Stimulated activated CD4-positive, alpha-beta T cell treated with anti-CD3 and anti-CD28 coated beads, Interleukin-15, amount 100 ng/mL, for 1 hour (primary cell): ENCODE measurements at places on chromosomes 4 and X.
A peak's percentile ranks its signal among the peaks of the same experiment; 100 is the strongest.

DNA sequence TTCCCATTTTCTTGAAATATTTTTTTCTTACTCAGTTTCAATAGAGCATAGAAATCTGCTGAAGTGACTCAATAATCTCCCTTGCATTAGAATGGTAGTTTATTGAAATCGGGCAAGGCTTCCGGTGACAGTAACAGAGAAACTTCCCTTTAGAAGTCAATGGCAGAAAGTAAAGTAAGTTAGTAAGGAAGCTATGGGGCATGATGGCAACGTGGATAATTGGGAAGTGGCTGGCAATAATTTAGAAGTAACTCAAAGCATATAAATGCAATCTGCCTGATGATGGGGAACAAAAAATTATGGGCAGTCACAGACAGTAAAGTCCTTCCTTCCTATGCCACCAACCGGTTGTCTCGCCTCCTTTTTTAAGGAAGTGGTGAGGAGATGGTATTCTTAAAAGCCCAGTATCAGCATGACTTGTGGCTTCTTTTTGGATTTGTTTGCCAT lies 7.6 kb downstream of the CYBB start:
- no peak for DNase-seq

GRCh38 chr4:189436207-189436606 lies 504.5 kb upstream of the FRG1 start:
- no peak for DNase-seq

DNA sequence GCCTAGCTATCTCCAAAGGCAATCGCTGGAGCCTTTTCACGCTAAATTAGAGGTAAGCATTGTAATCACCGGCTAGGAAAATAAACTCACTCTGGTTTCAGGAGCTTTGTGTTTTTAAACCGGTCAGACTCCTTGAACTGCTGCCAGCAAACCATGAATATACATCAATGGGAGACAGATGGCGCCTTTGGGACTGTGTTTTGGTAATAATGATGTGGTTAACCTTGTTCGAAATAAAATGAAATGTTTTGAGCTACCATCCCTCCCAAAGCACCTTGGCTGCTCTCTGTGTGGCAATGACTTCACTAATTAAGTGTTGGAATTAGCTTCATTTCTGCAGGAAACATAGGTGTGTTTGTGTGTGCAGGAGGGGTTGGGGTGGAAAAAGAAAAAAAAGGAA lies 65.3 kb downstream of the CLNK start:
- DNase-seq: no peak

GRCh38 chr4:96170198-96170597 lies 330.3 kb downstream of the PDHA2 start:
- no peak for DNase-seq

DNA sequence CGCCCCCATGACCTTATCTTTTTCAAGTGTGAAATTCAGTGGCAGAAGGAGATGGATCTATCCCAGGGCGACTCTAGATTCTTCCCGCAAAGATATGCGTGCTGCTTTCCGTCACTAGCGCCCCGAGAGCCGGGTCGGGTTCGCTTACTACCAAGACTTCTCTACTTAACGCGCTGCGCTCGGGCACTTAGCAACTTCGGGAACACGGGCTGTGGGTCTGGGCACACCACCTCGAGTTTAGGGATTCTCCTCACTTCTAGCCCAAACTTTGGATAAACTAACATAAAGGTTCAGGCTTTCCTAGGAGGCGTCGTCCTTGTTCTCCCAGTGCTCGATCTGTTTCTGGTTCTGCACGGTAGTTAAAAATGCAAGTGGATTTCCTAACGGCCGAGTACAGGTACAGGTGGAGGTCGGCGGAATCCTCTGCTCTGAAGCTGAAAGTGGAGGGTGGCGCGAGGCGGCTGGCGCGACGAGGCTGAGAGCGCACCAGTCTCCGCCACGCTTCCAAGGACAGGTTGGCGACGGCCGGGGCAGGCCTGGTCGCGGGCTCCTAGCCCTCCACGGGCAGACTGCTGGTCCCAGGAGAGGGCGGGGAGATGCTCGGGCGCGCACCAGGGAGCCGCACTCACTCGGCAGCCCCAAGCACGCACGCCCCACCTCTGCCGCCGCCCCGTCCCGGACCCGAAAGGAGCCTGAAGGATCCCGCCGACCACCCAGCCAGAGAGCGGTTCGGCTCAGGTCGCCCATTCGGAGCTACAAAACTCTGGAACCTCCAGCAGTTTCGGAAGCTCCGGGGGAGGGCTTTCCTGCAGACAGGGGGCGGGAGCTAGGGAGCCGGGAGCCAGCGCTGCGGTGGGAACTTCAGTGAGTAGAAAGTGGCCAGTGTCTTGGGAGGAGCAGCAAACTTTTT lies 100.8 kb upstream of the TENM3 start:
- DNase-seq: no peak

- DNase-seq: no peak
These were observed 88.2 kb upstream of the USP9X start for GRCh38 chrX:40996886-40997530.

DNA sequence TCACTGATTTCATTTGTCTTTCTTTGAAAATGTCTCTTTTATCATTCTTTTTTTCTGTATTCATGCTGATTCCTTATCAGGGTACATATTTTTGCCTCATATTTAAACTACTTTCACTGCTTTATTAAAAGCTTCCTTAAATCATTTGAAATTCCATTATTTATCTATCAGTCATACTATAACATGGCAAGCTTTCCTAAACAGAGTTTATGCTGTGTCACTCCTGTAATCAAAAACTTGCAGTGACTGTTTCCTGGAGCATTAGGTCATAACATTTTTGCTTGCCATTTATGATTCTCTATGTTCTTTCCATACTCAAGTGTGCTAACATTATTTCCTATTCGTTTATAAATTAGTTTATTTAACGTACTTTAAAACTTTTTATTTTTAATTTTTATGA lies 203.7 kb downstream of the BMPR1B start:
- DNase-seq: no peak

GRCh38 chr4:144799486-144799885 lies 153.5 kb downstream of the HHIP start:
- no peak for DNase-seq

- DNase-seq: peak; percentile 22
These were observed 1.1 kb downstream of the OGT start for GRCh38 chrX:71533851-71534561.

GRCh38 chrX:143873343-143873742 lies 10.5 kb upstream of the UBE2NL start:
- no peak for DNase-seq

GRCh38 chr4:180336494-180337090 lies 1906.6 kb upstream of the TENM3 start:
- DNase-seq: no peak

GRCh38 chrX:136679531-136679930 lies 31.6 kb downstream of the CD40LG start:
- no peak for DNase-seq

DNA sequence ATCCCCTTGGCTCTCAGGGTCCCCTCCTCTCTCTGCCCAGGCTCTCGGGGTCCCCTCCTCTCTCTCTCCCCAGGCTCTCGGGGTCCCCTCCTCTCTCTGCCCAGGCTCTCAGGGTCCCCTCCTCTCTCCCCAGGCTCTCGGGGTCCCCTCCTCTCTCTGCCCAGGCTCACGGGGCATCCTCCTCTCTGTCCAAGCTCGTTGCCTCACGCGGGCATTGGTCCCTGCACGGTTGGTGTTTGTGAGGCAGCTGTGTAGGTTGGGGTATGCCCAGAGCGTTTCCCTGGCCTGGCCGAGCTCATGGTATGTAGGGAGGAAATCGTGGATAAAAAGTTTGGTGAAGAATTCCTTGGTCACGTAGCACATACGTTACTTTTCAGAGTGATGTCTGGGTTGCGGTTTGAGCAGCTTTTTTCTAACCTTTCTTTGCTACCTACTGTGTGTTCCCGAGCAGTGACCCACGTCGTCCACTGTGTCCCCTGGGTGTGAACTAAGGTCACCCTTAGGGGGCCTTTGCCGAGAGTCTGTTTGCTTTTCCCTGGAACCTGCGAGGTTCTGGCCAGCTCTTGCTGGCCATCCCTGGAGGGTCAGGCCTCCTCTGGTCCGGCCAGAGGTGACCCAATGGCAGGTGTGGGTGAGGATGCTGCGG lies 36.6 kb downstream of the PCGF3 start:
- DNase-seq: no peak

DNA sequence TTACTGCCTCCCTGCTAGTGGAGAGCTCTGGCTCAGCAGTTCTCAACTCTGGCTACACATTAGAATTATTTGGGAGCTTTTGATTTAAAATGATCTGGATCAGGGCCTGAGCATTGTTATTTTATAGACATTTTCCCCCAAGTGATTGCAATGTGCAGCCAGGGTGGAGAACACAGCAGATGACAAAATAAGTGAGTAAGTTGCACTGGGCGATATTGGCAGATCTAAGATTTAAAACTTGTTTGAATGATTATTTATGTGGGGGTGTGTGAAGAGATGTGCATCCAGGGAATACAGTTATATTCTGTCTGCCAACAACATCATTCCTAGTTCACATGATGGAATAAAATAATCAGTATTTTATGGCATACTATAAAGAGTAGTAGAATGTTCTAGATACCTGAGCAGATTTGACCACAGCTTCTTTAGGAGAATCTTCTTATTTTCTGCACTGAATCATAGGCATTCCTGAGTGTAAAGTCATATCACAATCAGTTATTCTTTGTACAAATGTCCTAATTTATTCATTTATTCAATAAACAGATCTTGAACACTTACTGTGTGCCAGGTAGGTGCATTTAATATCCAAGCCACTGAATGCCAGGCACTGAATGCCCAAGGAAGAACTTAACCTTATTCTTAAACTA lies 123.9 kb downstream of the UCHL1 start:
- DNase-seq: no peak

DNA sequence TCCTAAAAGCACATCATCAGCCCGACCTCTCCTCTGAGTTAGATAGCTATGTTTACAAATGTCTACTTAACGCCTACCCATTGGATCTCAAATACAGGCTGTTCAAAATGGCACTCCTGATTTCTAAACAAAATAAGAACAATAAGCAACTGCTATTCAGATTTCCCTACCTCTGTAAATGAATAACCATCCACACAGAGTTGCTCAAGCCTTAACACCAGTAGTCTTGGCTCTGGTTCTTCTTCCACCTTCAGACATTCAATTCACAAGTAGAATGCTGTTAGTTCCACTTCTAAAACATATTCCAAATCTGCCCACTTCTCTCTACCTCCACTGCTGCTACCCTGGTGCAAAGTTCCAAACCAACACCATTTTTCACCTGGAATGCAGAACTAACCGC lies 27.1 kb upstream of the DCLK2 start:
- DNase-seq: no peak

- no peak for DNase-seq
These were observed 20.1 kb downstream of the HTT-AS start for GRCh38 chr4:3054169-3054759.

- DNase-seq: no peak
These were observed at the start of gene TMPRSS11E for GRCh38 chr4:68447201-68447600. Gene TMPRSS11E, plus strand, starts transcription at chr4:68447463. Its CDS starts 50 bp downstream, at chr4:68447513.

GRCh38 chr4:55801498-55801897 lies 18.1 kb upstream of the EXOC1L start:
- DNase-seq: no peak

GRCh38 chr4:156614536-156614935 lies 357.1 kb downstream of the PDGFC start:
- no peak for DNase-seq

DNA sequence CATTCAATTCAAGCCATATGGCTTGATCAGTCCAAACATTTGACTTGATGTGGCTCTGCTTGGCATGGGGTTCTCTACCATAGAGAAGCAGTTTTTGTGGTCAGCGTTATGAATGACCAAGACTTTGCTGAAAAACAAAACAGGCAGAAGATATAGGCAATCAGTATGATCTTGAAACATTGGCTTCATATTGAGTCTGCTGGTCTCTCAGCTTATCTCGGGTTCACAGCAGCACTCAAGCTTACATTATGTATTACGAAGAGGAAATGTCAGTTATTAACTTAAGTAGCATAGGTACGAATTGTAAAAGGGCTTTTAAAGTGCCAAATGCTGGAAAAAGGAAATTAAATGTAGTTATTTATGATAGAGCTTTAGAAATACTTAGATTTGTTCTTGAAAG lies 99.0 kb downstream of the AFF2 start:
- DNase-seq: no peak

GRCh38 chrX:143455046-143455445 lies 62.2 kb downstream of the SPANXN3 start:
- no peak for DNase-seq

DNA sequence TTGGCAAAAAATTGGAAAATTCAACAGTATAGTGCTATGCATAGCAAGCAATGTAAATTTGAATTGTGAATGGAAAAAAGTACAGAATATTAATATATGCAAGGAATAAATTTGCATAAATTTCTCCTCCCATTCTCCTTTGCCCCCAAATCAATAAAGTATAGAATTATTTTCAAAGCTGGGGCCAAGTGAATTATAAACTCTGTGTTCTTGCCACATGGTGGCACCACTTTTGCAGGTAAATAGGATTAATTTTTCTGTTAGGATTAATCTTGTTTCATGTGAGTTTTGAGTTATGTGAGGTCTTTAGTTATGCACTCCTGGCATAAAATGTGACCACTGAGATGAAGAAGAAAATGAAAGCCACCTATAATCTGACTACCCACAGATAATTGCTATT lies 19.9 kb downstream of the COPS4 start:
- DNase-seq: no peak

DNA sequence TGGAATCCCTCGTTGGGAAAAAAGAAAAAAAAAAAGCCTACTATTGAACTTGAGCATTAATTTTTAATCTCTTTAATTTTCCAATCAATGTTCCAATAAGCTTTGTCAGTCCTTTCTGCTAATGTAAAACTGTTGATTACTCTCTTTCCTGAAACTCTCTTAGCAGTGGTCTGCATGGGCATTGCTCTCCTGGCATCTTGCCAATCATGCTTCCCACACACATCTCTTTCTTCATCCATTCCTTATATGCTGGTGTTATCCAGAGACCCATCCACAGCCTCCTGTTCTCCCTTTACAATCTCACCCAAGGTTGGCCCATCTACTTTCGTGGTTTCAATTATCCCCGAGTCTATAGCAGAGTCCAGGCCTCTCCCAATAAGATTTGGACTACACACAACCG lies 31.8 kb upstream of the KCNE5 start:
- no peak for DNase-seq

DNA sequence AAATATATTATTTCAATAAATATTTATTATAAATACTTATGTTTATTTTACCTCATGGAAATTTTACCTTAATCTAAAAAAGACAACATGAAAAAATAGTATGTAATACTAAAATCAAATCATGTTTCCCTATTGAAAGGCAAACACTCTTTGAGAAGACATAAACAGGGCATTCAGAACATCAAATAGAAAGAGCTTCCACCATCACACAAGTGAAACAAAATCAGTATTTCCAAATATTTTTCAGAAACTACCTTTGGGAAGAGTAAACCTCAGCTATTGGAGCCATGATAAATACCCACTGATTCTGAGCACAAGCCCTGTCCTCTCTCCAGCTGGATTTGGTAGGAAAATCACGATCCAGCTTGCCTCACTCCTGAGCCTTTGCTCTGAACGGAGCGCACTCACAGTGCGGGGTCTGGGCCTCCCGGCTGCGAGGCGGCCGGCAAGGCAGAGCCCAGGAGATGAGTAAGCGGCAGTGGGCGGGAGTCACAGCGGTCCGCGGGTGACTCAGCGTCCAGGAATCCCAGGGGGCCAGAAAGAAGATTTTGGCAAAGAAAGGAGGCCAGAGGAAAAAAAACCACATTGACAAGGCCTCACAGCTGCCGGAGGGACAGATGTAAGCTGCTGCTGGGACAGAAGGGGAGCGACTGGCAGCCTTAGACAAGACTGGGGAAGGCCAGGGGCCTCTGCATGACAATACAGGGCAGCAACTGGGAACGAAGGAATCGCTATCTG lies 14.7 kb upstream of the ANXA5 start:
- DNase-seq: no peak

GRCh38 chr4:139665690-139666529 lies at the start of gene MGST2:
Gene MGST2, plus strand, starts transcription at chr4:139665819. Its CDS starts 201 bp downstream, at chr4:139666020.
- peak; percentile 6 for DNase-seq

GRCh38 chr4:73340917-73341316 lies 63.2 kb upstream of the ALB start:
- DNase-seq: no peak
